ENCODE measurements at places on chromosomes 7 and 10.
A peak's percentile ranks its signal among the peaks of the same experiment; 100 is the strongest.

GRCh38 chr7:109984729-109985128, 1106.2 kb upstream of the LRRN3 start:
- DNase-seq, result no peak

DNA sequence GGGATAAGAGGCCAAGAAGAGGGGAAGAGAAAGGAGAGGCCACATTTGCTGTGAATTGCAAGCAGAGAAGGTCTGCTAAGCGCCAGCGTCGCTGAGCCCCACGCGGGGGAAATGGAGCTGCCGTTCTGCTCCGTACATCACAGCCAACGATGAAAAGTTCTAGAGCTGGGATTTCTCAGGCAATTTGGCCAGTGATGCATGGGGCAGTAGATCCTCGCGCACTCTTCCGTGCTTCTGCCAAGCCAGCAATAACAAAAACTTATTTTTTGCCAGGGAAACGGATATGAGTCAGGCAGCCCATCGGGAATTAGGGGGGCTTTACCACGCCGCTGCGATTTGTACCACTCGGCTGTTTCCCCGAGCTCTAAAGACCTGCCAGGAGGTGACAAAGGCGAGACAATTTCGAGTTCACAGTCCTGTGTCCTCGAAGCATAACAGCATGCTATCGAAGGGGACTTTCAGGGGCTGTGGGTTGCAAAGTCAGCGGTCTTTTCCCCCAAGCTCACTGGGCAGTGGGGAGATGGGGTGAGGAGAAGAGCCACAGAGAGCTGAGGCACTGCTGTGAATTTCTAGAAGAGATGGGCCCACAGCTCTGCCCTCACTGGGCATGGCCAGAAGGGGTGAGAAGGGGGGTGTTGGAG, 30.0 kb upstream of the SLF2 start:
- DNase-seq, result no peak

- no peak for DNase-seq
Measured at GRCh38 chr7:158584407-158584806, 3.2 kb downstream of the PTPRN2 start.

GRCh38 chr7:154917808-154918160, 85.1 kb downstream of the PAXIP1 start:
- no peak for DNase-seq

DNA sequence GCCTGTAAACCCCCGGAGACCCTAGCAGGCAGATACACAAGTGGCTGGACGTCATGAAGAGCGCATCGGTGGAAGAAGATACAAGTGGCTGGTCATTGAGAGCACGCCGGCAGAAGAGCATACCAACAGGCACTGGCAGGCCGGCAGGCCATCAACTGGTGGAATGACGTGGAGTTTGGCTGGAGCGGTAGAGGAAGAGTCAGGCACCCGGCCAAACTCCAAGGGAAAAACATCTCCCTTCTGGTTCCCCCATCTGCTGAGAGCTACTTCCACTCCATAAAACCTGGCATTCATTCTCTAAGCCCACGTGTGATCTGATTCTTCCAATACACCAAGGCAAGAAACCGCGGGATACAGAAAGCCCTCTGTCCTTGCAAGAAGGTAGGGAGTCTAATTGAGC, 113.4 kb upstream of the NPSR1 start:
- no peak for DNase-seq

DNA sequence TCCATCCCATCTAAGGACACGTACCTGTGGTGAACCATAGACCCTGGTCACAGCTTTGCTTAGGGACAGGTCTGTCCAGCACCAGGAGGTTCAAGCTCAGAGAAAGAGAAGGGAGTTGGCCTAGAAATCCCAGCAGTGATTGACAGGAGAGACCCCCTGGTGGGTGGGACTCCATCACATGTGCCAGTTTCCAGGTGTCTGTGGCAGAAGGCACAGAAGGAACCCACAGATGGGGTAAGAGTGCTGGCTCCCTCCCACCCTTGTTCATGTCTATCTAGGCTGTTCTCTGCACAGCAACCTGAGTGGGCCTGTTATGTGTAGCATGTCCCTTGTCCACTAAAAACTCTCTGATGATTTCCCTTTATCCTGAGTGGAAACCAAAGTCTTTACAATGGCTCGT, 54.0 kb upstream of the GRB10 start:
- no peak for DNase-seq

DNA sequence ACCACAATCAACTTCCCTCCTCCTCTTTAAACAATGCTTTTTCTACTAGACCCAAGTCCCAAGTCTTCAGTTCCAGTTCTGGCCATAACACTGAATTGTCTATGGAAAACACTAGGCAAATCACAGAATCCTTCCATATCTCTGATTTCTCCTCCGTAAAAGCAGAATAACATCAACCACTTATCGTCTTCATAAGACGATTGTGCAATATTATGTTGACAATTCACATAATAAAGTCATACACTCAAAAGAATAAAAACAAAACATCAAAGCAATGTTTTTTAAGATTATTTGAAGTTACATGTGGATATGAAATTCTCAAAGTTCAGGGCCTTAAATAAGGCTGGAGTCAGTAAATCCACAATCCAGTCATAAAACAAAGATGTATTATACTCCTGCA, 84.4 kb downstream of the MTERF1 start:
- DNase-seq, result no peak

DNA sequence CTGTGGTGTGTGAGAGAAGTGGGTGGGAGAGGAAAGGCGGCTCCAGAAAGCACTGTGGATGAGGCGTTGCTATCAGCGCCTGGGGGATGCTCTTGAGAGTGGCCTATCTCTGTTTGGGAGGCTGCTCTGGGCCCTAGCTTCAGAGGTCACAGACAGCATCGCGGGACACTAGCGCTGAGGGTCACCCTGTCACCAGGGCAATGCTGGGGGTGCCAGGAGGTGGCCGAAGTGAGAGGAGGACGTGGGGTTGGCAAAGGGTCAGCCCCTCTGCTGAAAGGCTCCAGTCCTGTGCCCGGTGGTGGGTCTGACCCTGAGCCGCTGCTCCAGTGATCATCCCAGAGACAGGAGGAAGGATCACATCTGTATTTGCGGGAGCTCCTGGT, 3.0 kb upstream of the TACR2 start:
- DNase-seq, result no peak

DNA sequence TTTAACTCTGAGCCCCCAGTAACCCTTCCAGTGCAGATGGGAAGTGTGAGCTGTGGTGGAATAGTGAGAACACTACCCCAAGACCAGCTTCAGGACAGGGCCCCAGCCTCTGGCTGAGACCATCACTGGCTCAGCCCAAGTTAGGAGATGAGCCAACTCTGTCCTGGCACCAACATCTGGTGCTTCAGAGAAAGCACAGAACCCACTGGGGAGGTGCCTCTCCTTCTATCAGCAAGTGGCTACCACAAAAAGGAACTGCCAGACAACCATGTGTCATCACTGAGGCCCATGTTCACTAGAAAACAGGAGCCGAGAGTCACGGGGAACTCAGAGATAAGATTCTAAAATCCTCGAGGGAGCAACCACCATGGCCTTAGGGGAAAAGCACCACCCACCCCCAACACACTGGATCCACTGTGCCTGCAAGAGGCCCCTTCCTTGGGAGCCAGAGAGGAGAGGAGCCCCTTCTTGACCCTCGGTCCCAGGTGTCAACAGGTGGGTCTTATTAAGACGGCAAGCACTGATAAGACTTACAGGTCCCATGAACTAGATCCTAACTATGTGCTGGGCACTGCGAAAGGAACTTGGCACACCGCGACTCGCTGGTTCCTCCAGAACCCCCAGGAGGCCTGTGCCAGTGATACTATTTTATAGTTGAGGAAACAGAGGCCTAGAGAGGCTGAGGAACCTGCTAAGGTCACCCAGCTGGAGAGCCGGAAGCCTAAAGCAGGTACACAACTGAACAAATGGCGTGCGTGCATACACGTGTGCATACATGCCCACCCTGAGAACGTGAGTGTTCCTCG, 102.7 kb downstream of the FAM53B start:
- DNase-seq, result peak; percentile 18

All from H54 (cell line).